ENCODE measurements at places on chromosomes 2 and 18.

DNA sequence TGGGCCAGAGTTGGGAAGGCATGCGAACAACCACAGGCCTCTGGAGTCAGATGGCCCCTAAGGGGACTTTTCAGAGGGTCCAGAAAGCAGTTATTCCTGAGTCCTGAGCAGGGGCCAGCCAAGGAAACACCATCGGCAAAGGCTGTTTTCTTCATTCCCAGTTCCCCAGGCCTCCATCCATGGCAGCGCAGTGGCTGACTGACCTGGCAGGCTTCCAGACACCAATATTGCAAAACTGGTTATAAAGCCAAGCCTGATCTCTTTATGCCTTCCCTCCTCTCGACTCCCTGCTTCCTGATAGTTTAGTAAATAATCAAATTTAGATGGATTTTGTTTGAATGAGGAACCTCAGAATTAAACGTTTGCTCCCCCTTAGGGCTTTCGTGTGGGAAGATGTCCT is 133.4 kb upstream of the ITGA6 start:
- DNase-seq: no peak

DNA sequence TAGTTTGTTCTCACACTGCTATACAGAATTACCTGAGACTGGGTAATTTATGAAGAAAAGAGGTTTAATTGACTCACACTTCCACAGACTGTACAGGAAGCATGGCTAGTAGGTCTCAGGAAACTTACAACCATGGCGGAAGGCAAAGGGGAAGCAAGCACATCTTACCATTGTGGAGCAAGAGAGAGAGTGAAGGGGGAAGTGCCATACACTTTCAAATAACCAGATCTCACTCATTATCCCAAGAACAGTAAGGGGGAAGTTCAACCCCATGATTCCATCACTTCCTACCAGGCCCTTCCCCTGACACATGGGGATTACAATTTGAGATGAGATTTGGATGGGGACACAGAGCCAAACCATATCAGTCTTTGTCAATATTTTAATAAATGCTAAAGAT is 5.0 kb upstream of the CRYGB start:
- no peak for DNase-seq

DNA sequence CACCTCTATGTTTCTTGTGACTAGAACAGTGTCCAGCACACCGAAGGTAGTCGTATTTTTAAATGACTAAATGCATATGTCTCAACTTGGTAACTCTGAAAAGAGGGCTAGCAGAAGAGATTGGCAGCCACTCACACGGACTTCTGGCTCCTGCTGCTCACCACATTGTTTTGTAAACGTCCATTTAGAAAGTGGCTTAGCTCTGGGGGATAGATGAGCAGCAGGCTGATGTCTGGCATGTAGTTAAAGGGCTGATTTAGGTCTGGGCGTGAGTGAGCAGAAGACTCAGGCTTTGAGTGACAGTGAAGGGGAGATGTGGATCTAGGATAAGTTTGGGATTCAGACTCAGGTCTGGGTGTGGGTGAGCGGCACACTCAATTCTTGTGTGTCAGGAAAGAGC is 372.9 kb upstream of the HS6ST1 start:
- DNase-seq: no peak

DNA sequence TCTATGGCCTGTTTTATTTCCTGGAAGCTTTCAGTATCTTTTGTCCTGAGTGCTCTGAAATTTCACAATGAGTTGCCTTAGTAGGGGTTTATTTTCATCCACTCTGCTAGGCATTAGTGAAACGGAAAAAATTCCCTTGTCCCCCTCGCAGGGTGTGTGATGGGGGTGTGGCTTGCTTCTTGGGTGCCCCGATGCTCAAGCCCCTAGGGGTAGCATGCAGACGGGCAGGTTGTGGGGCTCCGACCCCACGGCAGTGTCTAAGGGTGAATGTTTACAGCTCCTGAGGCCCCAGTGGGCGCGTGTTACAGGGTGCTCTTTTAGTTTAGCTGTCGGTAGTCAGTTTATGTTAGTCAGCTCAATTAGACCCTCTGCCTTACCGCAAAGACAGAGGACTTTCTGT is 32.2 kb upstream of the MAP4K4 start:
- no peak for DNase-seq

DNA sequence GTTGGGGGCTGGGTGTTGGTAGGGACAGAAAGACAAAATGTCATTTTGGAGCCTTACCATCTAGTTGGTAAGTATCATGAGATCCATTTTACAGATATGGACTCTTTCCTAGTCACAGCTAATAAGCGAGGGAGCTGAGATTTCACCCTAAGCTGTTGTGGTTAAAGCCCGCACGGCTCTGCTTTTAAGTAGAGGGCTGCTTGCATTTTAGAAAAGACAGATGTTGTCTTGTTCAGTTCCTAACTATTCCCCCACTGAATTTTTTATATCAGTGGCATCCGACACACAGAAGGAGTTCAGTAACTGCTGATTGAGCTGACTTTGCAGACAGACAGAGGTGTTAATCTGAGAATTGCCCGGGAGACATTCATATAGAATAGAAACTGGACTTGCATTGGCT is 3.7 kb downstream of the QPCT start:
- no peak for DNase-seq

- DNase-seq: no peak
These were observed 353.1 kb downstream of the IRS1 start for GRCh38 chr2:226446406-226447001.

- no peak for DNase-seq
These were observed 12.2 kb downstream of the ROCK1 start for GRCh38 chr18:21099442-21099841.

GRCh38 chr2:104583811-104584210 is 270.1 kb upstream of the POU3F3 start:
- no peak for DNase-seq

GRCh38 chr2:925711-926110 is 24.9 kb upstream of the SNTG2 start:
- DNase-seq: no peak

DNA sequence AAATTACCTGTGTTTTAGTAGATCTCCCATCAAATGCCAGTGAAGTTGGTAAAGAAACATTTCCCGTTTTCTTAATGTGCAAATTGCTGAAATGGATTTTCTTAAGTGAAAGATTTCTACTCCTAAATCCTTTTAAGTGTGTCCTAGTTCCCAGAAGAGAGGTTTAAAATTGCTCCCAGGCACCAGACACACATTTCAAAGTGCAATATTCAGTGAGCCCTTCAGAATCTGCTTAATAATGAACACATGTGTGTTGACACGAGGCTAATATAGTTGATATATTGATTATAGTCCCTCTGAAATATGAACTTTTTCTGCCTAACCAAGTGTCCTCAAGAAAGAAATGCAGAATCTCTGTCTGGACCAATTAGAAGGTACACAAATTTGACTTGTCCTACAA is 861.7 kb upstream of the CNTNAP5 start:
- DNase-seq: no peak

DNA sequence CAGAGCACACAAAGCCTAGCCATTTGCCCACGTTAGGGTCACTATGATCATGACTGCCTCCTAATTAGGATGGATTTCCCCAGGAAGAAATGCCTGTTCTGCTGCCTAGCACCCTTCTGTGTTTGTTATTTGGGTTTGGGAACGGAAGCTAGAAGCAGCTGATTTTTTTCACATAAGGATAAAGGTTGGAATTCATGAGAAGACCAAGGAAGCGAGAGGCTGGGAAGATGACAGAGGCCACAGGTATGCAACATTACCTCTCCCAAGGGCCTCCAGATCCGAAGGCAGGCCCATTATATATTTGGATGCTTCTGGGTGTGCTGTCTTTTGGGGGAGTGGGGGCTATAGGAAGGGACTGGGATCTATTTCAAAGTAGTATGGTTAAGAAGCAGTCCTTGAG is 204.7 kb downstream of the FBXO15 start:
- no peak for DNase-seq

- DNase-seq: no peak
These were observed 62.5 kb downstream of the RPRM start for GRCh38 chr2:153416071-153416470.

- no peak for DNase-seq
These were observed 3.4 kb downstream of the XIRP2 start for GRCh38 chr2:166891727-166892126.

GRCh38 chr18:79936641-79937040 is 14.8 kb downstream of the SLC66A2 start:
- DNase-seq: no peak

DNA sequence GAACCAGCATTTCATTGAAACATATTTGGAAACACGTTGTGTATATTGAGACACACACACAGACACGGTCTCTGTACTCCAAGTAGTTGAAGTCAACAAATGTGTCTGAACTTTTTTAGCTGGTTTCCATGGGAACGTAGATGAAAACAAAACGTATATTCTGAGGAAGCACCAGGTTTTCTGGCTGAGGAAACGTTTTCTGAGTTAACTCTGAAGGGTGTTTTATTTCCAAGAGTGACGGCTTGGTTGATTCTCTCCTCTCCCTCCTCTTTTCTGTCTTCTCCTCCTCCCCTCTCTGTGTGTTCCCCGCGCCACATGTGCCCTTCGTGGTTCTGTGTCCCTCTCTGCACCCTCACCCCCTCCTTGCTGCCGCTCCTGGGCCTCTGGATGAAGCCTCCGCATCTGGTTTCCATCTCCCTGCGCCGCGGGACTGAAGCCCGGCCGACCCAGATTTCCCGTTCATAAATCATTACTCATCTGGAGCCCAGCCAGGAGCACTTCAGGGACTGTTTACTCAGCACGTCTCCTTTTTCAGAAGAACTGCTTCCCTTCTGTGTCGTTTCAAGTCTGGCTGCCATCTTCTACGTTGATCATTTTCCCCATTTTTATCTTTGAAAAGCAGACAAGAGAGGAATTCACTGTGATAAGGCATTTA is 122.7 kb downstream of the COL6A3 start:
- DNase-seq: peak; percentile 23

GRCh38 chr2:34909992-34910705 is 1311.0 kb upstream of the FAM98A start:
- no peak for DNase-seq

- no peak for DNase-seq
These were observed 38.2 kb downstream of the FAM178B start for GRCh38 chr2:96947949-96948833.

DNA sequence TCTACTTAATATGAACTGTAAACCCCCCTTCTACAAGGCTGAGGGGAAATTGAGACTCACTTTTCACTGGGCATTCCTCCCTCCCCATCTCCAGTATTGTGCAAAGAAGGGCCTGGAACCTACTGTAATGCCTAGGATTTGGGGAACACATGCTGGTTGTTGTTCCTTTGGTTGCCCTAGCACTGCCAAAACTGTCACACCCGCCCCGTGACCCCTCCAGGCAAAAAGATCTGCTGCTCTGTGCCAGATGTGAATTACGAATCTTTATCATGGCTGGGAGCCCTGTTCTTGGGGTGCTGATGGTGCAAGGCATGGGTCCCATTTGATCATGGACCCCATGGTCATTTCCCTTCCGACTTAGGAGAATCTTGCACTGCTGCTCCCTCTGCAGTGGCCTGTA is 95.4 kb downstream of the CABLES1 start:
- no peak for DNase-seq

DNA sequence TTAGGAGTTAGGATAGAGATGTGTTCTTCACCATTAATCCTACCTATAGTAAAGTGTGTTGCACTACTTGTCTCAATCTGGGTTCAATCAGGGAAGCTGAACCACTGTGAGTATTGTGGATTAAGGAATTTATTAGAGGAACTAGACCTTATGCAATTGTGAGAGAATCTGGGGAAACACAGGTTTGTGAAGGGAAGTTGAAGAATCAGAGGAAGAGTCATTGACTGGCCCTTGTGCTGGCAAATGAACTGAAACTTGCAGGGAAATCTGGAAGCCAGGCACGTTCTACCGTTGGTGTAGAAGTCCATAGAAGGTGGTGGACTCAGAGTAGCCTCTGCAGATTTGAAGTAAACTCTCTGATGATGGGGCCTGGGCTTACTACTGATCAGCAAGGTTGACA is 44.7 kb upstream of the HK2 start:
- no peak for DNase-seq

DNA sequence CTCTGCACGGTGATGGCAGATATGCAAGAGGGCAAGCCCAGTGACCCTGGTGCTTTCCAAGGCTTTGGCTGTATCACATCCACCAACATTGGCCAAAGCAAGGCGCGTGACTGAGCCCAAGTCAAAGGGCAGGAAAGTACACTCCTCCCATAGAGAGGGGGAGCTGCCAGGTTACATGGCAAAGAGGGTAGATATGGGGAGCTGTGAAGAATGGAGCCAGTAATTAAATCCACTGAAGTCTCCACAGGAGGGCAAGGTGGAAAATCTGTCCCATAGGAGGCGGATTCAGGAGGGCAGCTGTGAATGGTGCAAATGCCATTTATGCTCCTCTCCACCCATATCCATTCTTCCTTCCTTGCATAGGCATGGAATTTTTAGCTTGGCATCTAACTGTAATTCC is 44.6 kb upstream of the THOC1 start:
- DNase-seq: no peak

DNA sequence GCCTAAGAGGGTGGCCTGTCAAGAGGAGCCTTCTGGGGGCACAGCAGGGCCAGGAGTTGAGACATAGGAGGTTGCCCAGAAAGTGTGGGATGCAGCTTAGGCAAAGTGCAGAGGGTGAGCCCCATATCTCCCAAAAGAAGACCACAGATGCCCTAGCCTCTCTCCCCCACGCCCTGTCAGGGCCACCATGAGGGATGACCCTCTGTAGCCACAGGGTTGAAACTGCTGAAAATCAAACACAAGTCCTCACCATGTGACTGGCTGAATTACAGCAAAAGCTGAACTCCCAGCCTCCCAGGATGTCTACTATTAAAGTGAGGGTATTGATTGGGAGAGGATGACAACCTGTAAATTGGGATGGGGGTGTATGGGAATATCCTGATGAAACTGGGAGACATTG is 37.4 kb upstream of the ARHGEF4 start:
- DNase-seq: no peak

DNA sequence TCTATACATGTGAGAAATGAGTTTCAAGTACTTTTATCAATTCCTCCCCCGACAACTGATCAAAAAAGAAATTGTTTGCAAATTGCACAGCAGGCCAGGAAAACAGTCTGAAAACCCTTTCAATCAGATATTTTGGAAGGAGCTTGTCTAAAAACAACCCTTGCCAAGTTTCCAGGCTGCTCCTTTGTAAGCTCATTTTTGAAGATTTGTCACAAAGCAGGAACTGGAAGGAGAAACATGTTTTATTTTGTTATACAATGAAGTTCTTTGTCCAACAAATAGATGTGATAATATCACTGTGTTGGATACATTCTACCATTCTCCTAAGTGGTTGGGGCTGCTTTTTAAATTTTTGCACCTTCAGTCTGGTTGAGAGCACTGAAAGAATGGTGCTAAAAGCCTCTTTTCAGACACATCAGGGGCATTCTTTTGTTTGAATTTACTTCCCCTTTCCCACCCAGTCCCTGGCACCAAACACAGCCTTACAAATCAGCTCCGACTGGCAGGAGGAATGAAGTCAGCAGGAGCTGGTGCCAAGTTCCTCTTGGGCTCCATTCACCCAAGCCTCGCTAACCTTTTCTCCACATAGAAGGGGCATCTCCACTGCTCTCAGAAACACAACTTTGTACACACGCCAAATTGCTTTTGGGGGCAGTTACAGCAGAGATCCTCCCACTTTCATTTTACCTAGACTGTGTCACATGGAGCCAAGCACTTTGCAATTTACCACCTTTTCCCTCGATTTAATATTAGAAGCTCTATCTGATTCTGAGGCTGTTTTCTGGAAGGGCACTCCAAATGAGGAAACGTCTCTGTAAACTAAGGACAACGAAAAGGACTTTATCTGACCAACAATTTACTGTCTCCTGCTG is 88.0 kb downstream of the C1D start:
- DNase-seq: no peak

GRCh38 chr18:58691256-58691655 is 20.0 kb downstream of the MALT1 start:
- DNase-seq: no peak

- no peak for DNase-seq
These were observed 197.4 kb downstream of the HAUS1 start for GRCh38 chr18:46301571-46301970.

Measured in stimulated activated CD4-positive, alpha-beta T cell treated with anti-CD3 and anti-CD28 coated beads, Interleukin-2, amount 100 ng/mL, for 48 hours (primary cell).